ENCODE measurements at places on chromosomes 7 and 10.

- DNase-seq = no peak
Measured at GRCh38 chr7:25951414-25952260, 200.4 kb upstream of the NFE2L3 start.

GRCh38 chr7:91266067-91266688, 1.9 kb downstream of the FZD1 start:
- DNase-seq = no peak

DNA sequence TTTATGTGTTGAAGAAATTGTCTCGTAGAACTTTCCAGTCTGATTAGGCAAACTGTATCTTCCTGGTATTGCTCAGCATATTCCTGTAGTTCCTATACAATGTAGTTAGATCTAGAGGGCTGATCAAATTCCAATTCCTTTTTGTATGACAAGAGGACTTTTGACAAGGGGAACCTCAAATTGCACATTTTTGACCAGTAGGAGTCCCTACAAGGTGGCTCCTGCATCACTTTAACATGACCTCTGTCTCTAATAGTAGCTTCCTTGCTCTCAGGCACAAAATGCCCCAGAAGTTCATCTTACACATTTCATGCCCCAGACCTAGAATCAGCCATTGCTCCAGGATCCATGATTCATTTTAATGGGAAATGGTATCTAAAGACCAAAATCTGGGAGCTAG, 18.7 kb downstream of the HERPUD2 start:
- no peak for DNase-seq

GRCh38 chr10:132577350-132578003, 39.9 kb downstream of the INPP5A start:
- no peak for DNase-seq

DNA sequence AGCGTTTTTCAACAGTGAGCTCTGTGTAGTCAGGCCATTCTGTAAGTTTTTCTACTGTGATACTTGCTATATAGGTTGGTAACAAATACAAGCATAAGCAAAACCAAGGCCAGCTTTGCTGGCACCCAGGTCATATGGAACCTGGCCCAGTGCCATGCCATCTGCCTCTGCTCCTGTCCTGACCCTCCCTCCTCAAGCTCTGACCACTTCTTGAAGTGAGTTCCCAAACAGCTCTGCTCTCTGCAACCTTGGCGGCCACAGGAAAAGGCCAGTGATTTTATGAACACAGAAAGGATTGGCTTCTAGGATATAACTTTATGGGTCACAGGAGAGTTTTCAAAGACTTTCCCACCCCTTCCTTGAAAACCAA, 12.8 kb downstream of the NOD1 start:
- DNase-seq = no peak

DNA sequence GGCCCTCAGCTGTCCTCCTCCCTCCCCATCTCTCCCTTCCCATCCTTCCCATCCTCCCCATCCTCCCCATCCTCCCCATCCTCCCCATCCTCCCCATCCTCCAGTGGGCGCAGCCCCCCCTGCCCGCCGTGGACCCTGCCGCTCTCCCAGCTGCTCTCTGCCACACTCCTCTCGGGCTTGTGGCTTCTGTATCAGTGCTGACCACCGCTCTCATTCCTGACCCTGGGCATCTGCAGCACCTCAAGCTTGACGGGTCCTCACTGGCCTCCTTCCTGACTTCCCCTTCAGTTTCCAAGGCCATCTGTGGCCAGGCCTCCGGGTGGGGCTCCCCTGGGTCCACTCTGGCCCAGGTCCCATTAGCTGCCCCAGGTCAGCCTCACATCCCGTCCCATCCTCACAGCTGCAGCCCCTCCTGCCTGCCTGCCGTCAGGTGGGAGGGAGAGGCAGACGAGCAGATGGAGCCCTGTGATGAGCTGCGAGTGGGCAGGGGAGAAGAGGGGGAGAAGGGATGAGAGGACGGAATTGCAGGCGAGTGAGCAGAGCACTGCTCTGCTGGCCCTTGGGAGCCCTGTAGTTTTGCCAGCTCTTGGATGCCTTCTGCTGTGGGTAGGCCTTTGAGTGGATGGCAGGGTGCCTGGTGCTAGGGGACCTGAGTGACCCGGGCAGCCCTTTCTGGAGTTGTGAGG, 35.7 kb downstream of the LHPP start:
- DNase-seq = no peak

DNA sequence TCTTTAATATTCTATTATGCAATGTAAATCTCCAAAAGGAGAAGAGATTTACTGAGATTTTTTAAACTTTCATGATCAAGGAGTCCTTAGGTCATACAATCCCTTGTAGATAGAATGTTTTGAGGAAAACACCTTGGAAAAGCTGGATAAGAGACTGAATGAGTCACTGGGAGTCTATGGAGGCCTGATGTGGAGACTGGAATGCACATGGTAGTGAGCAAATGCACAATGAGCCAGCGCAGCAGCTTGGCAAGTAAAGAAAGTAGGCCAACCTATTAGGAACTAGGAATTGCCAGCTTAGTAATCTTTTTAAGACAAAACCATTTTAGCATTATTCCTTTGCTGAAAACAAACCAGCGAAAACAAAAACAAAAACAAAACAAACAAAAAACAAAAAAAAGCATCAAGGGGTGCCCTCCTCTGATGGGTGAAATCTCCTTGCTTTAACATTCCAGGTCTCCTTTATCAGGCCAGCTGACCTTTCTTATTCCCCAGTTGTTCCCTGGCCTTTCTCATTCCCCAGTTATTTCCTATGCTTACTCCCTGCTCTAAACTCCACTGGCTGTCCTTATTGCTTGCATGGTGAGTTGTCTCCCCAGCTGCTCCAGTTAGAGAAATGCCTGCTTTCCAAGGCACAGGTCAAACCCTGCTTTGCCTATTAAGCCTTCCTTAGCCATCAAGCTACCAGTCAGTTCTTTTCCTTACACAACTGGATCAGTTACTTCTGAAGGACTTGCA, 135.8 kb downstream of the PLCE1 start:
- no peak for DNase-seq

DNA sequence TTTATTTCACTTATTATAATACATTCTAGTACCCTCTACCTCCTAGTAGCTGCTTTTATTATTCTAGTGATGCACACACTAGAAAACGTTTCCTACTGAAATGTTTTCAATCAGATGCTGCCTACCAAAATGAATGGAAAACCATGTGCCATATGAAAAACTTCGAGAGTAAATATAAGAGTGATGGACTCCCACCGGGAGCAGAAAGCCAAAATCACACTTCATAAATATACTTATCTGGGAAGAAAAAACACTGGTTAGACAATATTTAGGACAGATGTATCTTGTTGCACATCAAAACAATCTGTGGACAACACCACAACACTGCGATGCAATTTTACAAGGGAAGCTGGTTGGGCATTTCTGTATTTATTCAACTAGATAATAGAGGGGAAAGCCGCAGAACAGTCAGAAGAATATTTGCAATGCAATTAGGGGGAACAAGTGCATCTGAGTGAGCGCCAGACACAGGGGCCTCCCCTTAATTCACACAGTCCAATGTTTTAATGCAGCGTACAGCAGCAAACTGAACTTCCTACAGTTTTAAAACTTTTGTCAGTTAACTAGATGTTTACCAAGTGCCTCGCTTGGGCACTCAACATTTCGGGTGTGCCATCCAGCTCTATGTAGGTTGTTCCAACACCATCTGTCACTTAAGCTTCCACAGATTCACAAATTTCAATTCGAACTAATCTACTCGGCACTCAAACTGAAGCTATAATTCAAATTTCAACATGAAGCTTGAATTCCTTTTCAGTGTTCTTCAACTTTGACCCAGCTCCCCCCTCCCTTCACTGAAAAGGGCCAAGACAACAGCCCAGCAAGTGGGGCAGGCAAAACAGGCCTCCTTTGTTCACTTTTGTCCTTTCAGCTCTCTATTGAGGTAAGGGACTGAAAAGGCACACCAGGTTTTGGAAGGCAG, 7.4 kb downstream of the NRCAM start:
- DNase-seq = no peak

DNA sequence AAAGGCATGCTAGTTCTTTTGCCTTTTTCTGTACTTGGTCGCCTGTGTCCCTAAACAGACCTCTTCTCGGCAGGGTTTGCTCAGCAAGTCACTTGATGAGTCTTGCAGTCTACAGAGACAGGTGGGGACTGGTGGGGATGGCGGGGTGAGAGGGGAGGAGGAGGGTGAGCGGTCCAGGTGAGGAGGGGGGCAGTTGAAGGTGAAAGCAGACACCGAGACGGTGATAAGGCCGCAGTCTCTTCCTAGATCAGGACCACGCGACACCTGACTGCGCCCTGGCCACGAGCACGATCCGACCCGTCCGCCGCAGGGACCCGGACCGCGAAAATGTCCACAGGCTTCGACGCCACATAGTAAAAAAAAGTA, 566 bp downstream of the ASNS start:
- no peak for DNase-seq

GRCh38 chr10:3972460-3973301, 187.7 kb upstream of the KLF6 start:
- no peak for DNase-seq

- no peak for DNase-seq
Measured at GRCh38 chr7:37928878-37929277, 8.4 kb downstream of the EPDR1 start.
